ENCODE measurements at places on chromosomes 5 and 9.

DNA sequence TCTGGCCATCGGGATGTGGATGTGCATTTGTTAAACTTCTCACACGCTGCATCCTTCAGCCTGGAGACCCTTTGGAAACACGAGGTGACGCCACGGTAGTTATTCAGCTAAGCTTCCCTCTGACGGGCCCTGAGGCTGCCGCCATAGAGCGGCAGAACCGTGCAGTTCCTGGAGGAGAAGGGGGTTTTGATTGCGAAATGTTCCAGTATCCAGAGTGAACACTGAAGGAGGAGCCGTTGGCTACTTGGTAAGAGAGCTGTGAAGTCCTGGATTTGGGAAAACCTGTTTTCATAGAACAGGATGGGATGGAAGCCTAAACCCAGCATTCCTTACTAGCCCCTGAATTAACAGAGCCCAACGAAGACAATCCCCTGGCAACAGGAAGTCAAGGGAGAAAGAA lies 23.0 kb upstream of the EXOC3 start:
- H3K27me3 ChIP-seq, result no peaks in the 10 kb centered on the region
- H3K27ac ChIP-seq, result no peak overlapping the region
- DNase-seq, result no peak

- H3K27ac ChIP-seq, result no peak overlapping the region
- no peaks in the 10 kb centered on the region for H3K27me3 ChIP-seq
- DNase-seq, result no peak
- H3K36me3 ChIP-seq, result peaks cover 52% of the 10 kb centered on the region
- no peaks in the 10 kb centered on the region for H3K4me1 ChIP-seq
Observed at GRCh38 chr5:126490167-126490940, 67.1 kb downstream of the GRAMD2B start.

GRCh38 chr9:120891884-120892747 lies 15.1 kb upstream of the PHF19 start:
- H3K27me3 ChIP-seq, result peaks cover 7% of the 10 kb centered on the region
- no peak overlapping the region for H3K27ac ChIP-seq
- H3K36me3 ChIP-seq, result no peaks in the 10 kb centered on the region
- DNase-seq, result no peak

GRCh38 chr9:22105005-22105722 lies 96.1 kb upstream of the CDKN2B start:
- no peaks in the 10 kb centered on the region for H3K36me3 ChIP-seq
- H3K4me3 ChIP-seq, result no peak overlapping the region

GRCh38 chr5:66653325-66653724 lies 57.1 kb downstream of the MAST4 start:
- peaks cover 10% of the 10 kb centered on the region for H3K4me1 ChIP-seq
- H3K36me3 ChIP-seq, result no peaks in the 10 kb centered on the region
- peak; percentile 71 for DNase-seq

DNA sequence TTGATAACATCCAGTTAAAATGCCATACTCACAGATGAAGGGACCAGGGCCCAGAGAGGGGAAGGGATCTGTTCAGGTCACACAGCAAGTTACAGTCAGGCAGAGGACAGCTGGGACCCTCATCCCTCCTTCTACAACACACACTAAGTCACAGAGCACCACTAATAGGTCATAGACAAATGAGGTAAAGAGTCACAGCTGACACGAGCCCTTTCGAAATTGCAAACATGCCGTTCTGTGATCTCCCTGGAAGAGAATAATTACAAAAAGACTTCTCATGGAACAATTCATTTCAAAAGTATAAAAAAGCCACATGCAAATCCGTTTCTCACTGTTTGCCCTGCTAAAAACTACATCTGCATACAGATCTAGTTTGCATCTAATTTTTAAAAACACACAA lies 15.5 kb downstream of the IGFBPL1 start:
- H3K4me1 ChIP-seq, result no peaks in the 10 kb centered on the region
- H3K27me3 ChIP-seq, result peaks cover 32% of the 10 kb centered on the region
- DNase-seq, result no peak
- H3K4me3 ChIP-seq, result no peak overlapping the region
- H3K36me3 ChIP-seq, result no peaks in the 10 kb centered on the region

DNA sequence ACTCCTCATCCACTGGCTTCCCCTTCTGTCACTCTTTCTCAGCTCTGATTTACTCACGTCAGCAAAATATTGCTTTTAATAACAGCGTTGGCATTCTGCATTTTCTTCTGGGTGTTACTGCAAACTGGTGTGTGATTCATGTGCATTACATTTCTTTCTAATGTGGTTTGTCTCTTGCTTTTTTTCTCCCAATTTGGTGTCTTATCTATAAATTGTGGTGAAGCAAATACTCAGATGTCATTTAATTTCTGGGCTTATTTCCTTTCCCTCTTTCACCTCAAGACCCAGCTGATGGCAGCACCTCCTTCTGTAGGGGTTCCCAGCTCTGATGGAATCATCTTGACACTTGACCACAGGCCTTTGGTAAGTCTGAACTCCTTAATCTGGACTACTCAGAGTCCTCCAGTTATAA lies 180.7 kb upstream of the ZNF618 start:
- H3K27ac ChIP-seq, result no peak overlapping the region
- DNase-seq, result peak; percentile 41
- no peaks in the 10 kb centered on the region for H3K4me1 ChIP-seq
- H3K27me3 ChIP-seq, result no peaks in the 10 kb centered on the region
- no peak overlapping the region for H3K4me3 ChIP-seq
- H3K36me3 ChIP-seq, result no peaks in the 10 kb centered on the region

DNA sequence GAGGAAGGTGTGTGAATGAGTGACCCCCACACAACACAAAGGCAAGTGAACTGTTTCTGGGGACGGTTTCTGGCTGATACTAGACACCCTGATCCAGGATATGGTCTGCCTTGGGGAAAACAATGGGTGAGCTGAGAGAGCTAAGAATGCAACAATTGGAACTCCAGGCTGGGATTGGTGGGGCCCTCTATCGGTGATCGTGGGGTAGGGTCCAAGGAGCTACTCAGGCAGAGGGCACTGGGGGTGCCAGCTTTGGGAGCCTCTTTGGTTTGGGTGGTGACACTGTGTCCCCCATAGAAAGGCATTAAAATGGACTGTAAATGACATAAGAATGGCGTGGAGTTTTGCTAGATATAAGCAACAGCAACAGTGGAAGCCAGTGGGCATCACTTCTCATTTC lies 439.1 kb downstream of the DMAC1 start:
- peaks cover 4% of the 10 kb centered on the region for H3K27me3 ChIP-seq
- no peaks in the 10 kb centered on the region for H3K4me1 ChIP-seq
- H3K4me3 ChIP-seq, result no peak overlapping the region
- DNase-seq, result no peak
- H3K36me3 ChIP-seq, result no peaks in the 10 kb centered on the region
